ENCODE measurements at places on chromosomes 5 and 9. TPM values are rescaled to one million over a fixed set of nuclear protein-coding genes. Genes with fewer than 3 reads are reported as not detected.

The FBXW11 gene
- total RNA-seq: 53.3 TPM

The INSL6 gene
- not detected for total RNA-seq

The CRB2 gene
- total RNA-seq: not detected

The PLAC8L1 gene
- total RNA-seq: 0.57 TPM

DNA sequence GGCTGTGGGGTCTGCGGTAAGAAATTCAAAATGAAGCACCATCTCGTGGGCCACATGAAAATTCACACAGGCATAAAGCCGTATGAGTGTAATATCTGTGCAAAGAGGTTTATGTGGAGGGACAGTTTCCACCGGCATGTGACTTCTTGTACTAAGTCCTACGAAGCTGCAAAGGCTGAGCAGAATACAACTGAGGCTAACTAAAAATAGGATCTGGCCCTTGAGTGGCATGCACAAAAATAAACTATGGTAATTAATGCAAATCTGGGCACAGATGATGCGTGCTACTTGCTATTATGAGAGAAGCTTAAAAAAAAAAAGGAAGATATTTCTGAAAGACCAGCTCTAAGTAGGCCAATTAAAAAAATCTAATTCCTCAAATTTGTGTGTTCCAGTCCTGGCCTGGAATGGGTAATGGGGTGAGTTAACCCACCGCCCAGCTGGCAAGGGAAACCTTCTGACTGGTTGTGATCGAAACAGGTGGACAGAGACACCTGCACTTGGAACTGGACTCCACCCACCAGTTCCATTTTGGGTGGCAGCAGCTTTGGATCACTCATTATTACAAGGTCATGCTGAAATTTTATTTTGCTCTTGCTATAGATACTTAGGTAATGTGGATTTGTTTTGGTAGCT is 26.6 kb upstream of the ZBTB34 start:
- DNase-seq: no peak

GRCh38 chr5:126251024-126251423 is 172.2 kb upstream of the GRAMD2B start:
- no peak for DNase-seq
